ENCODE measurements at places on chromosomes 7 and 10.

- DNase-seq, result no peak
Observed at GRCh38 chr7:142451296-142451695, 193.4 kb upstream of the PRSS58 start.

DNA sequence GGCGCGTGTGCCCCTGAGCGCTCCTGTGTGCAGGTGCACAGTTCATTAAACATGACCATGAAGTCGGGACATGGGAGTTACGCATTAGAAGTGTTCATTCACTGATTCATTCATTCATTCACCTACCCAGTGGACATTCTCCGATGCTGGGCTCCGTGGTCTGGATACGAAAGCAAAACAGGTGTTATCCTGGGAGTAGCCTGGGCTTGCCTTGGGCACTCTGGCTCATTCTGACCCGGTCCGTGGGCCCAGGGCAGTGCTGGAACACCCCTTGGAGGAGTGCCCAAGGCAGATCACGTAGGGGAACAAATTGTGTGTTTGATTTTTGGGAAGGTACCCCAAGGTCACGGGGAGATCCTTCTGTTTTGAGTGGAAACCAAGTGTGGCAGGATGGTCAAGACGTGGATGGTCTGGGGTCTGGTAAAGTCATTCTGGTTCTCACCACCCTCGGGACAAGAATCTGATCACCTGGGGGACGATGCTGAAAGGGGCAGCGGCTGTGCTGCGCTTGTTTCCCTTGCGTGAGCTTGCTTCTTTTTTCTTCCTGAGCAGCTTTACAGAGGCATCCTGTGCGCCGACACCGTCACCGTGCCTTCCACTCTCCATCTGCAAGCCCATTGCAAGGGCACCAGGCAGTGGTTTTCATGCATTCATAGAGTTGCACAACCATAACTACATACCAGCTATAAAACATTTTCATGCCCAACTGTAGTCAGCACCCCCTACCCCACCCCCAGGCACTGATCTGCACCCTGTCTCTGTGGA lies 10.1 kb downstream of the ELFN1 start:
- no peak for DNase-seq

DNA sequence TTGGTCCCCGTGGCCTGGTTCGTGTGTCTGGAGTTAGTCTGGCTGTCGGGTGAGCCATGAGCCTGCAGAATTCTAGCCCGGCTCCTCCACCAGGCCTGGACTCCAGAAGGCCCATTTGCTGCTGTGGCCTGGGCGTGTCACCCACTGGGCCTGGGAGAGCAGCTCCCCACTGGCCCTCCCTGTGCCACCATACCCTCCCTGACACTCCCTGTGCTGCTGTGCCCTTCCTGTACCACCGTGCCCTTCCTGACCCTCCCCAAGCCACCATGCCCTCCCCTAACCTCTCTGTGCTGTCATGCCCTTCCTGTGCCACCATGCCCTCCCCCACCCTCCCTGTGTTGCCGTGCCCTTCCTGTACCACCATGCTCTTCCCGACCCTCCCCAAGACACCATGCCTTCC lies 39.1 kb upstream of the DIP2C start:
- DNase-seq, result no peak

GRCh38 chr10:117137031-117137910 lies 799 bp downstream of the VAX1 start:
- no peak for DNase-seq

DNA sequence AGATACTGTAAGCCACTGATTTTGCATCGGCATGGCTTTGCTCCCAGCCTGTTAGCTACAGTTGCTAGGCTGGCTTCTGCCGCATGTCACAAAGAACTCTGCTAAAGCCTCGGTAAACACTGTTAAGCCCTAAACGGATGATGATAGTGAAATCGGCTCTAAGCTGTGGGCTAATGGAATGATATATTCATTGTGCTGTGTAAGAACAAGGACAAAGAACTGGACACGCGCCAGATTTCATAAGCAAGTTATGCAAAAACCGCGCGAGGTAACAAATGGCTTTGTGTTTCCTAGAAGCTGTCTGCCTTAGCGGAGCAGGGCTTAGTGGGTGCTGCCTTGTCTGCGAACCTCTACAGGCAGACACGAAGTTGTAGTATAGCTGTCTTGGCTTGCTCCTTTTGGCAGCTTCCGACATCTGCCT lies 331.3 kb upstream of the COBL start:
- DNase-seq, result no peak

DNA sequence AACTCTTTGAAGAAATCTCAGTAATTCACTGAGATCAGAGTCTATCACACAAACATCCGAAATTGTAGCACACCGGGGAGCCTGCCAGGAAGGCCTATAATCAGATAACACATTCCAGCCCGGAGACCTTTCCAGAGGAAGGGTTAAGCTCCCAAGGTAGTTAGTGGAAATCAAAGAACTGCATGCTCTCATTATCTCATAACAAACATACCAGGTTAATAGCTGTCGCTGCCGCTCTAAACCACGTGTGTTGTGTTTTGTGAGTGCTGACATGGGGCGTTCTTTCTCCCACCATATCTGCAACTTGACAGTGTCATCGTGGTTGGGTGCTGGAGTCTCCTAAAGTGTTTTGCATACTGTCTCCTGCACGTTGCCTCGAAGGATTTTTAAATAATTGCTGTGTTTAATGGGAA lies 120.7 kb upstream of the CARD11 start:
- no peak for DNase-seq

GRCh38 chr7:55339033-55340000 lies 25.8 kb upstream of the LANCL2 start:
- no peak for DNase-seq

GRCh38 chr10:6229746-6230145 lies 27.0 kb downstream of the PFKFB3 start:
- no peak for DNase-seq

Measured in stimulated activated CD4-positive, alpha-beta T cell treated with anti-CD3 and anti-CD28 coated beads, Interleukin-2, amount 100 ng/mL, for 4 hours (primary cell).